ENCODE measurements at places on chromosomes 4 and X.

GRCh38 chr4:163922302-163922701 is 427.8 kb downstream of the TMA16 start:
- no peak for DNase-seq

DNA sequence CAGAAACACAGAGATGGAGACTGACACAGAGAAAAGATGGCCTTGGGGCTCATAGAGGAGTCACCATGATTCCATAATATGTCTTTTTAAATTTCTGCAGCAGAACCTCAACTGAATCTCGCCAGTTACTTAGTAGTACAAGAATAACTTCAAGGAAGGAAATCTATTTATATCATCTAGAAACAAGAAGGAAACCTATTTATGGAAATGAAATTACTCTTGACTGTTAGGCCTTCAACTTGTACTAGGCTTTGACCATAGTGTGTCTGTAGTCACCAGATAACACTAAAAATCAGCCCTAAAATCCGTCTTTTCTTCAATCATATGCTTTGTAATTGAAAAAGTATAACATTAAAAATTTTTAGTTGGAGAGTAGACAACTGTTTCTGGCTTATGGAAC is 740.4 kb downstream of the TRIML1 start:
- DNase-seq, result no peak

DNA sequence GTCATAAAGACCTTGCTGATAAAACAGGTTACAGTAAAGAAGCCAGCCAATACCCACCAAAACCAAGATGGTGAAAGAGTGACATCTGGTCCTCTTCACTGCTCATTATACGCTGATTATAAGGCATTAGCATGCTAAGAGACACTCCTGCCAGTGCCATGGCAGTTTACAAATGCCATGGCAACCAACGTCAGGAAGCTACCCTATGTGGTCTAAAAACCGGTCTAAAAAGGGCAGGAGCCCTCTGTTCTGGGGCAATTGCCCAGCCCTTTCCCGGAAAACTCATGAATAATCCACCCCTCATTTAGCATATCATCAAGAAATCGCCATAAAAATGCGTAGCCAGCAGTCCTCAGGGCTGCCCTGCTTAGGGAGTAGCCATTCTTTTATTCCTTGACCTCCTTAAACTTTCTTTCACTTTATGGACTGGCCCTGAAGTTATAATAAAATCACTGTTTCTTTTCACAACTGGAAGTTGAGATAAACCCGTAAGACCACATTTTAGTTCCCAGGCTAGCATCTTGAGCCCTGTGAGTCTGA is 260.5 kb upstream of the FAT1 start:
- DNase-seq, result no peak

GRCh38 chr4:74374561-74375327 is 9.8 kb downstream of the EREG start:
- no peak for DNase-seq

DNA sequence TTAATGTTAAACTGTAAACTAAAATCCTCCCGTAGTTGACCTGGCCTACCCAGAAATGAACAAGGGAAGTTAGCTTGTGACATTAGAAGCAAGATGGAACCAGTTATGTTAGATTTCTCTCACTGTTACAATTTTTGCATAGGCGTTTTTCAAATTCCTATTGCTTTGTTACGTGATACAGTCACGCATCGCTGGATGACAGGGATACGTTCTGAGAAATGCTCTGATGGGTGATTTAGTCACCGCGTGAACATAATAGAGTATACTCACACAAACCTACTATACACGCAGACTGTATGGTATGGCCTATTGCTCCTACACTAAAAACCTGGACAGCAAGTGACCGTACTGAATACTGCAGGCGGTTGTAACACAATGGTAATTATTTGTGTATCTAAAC is 46.7 kb upstream of the PUDP start:
- DNase-seq, result no peak

DNA sequence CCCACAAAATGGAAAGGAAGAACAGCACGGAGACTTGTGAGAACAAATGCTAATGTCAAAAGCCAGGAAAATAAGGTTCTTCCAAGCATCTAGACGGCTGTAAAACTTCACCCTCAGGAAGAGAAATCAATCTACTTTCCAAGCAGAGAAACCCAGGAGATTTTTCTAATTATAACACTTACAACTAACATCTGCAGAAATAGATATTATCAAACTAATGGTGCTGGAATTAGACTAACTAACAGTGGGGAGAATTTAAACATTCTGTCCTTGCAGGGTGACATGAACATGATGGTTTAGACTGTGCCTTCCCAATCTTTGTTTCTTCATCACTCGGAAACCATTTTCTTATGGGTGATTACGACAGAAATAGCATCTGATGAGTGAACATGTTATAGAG is 40.3 kb downstream of the SOD3 start:
- no peak for DNase-seq

- no peak for DNase-seq
These were observed 16.3 kb downstream of the OFD1 start for GRCh38 chrX:13750812-13751211.

- no peak for DNase-seq
These were observed 132.0 kb downstream of the CPZ start for GRCh38 chr4:8724436-8725070.

DNA sequence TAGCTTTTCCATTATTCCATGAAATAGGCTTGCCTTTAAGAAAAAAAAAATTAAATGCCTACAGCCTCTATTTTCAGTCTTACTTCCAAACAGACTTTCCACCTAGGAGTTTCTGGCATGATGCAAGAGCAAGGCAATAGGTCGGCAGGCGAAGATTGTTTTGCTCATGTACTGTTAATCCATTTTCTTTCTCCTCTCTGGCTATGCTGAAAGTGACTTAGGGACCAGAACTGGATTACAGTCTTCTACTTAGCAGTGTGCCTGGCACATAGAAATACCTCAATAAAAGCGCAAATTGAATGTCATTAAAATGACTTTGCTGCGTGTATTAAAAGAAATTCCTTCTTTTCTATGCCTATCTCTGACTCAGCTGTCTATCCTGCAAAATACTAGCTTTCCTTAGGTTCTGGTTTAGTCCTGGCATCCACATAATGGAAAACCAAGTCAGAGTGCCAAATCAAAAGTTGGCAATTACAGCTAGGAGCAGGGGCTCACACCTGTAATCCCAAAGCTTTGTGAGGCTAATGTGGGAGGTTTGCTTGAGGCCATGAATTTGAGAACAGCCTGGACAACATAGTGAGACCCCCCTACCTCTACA is 51.9 kb downstream of the CC2D2A start:
- no peak for DNase-seq

DNA sequence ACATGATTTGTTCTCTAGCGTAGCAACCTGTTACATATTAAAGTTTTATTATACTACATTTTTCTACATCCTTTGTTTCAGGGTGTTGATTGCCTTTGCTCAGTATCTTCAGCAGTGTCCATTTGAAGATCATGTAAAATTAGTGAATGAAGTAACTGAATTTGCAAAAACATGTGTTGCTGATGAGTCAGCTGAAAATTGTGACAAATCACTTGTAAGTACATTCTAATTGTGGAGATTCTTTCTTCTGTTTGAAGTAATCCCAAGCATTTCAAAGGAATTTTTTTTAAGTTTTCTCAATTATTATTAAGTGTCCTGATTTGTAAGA is 2.4 kb downstream of the ALB start:
- DNase-seq, result no peak

GRCh38 chr4:124903995-124904722 is 191.6 kb upstream of the ANKRD50 start:
- DNase-seq, result no peak

- no peak for DNase-seq
These were observed 22.9 kb upstream of the PUDP start for GRCh38 chrX:7170898-7171297.

DNA sequence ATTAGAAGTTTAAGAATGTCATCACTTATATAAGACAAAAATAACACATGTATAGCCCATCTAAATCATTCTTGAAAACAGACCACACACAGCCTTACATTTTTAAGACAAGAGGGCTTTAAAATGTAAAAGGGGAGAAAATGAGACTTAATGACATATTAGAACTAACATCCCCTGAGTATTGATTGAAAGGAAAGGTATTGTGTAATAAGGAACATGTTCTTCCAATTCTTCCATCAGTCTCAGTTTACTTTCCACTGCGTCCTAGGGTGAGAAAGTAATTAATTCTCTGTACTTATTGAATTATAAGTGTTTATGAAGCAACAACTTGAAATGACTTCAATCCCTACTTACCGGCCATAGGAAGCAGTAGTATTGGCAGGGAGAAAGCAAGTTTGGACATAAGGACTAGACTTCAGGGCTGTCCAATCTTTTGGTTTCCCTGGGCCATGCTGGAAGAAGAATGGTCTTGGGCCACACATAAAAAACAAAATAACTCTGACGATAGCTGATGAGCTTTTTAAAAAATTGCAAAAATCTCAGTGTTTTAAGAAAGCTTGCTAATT is 202.7 kb upstream of the SPRY1 start:
- no peak for DNase-seq

- no peak for DNase-seq
These were observed 109.2 kb downstream of the ARHGAP10 start for GRCh38 chr4:147840838-147841738.
